ENCODE measurements at places on chromosomes 2 and 18.

DNA sequence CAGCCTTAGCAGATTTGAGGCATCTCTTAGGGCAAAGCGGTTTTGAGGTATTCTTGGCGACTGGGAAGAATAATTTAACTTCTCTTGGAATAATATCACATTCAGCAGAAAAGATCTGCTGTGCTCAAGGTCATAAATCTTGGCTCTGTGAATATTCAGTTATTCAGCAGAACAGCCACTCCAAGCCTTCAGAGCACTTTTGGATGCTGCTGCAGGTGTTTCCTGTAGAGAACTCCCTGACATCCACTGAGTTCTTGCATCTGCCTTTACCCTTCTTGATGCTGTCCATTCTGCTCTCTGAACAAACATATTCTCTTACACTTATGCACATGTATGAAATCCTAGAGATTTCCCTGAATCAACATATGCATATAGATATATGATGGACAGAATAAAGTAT lies 390.3 kb downstream of the NRXN1 start:
- DNase-seq: no peak

DNA sequence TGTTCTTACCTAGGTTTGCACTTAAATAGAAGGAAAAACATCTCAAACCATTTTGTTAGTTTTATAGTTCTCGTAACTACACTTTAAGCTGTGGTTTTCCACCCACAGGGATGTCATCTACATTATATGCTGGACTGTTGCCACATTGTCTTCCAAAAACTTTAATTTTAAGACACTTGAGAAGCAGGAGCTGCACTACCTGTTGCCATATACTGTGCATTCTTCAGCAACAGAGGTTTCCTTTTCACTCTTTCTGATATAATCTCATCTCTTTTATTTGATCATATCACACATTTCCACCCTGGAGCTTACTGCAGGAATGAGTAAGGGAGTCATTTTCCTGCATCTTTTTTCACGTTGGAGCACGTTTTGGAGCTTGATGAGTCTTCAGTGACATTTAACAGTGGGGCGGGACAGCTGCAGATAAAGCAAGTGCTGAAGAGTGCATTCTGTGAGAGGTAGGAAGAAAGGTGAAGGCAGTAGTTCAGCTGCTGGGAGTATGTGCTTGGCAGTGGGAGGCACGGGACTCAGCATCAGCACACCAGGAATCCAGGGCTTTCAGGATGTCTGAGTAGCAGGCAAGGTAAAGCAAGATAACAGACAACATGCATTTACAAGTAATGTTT lies 3.8 kb downstream of the LIMS1 start:
- no peak for DNase-seq

DNA sequence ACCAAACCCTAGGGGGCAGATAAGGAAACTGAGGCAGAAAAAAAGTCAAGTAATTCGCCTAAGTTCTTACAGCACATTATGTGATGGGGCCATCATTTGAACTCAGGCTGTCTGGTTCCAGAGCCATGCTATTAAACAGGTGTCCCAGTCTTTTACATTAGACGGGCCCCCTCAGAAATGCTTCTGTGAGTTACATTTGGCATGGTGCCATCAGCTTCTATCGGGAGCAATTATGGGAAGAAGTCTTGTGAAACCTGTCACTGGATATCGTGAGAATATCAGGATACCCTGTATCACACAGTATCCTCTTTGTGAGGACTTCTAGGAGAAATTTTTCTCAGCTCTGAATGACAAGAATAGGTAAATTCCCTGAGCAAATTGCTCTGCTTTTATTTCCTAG lies 143.7 kb upstream of the NOSTRIN start:
- no peak for DNase-seq

GRCh38 chr2:52113338-52113737 lies 1081.4 kb upstream of the NRXN1 start:
- DNase-seq: no peak

GRCh38 chr18:33839452-33840211 lies 261.6 kb downstream of the ASXL3 start:
- DNase-seq: no peak

DNA sequence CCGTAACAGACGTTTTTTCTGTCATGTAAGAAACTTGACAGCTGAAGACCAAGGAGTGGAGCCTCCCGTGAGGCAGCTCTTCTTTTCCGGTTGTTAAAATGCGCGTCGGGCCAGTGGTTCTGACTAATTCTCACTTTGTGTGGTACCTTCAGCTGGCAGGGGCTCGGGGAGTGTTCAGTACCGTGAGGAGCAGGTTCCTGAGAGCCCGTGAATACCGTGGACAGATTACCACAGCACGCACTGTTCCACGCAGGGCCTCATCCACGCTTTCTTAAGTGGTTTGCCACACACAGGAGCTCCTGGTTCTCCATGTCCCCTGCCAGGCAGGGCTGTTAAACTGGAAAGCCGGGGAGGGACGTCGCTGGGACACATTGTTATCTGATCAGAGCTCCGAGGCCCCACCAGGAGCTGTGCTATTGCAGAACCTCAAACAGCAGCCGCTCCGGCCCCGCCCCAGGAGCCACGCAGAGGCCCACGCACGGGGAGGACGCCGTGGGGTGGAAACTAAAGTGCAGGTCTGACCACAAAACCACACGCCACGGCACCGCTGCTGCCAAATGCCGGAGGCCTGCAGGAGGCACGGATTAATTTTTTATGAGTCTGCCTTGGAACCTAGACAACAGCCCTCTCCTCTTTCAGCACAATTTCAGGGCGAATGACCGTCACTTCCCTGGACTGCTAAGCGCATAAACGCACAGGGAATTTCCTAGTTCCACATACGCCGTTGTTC lies 43.3 kb downstream of the NFATC1 start:
- DNase-seq: no peak

Measured in tibial artery (tissue), 4 donors.